ENCODE measurements at places on chromosomes 16 and 17.

DNA sequence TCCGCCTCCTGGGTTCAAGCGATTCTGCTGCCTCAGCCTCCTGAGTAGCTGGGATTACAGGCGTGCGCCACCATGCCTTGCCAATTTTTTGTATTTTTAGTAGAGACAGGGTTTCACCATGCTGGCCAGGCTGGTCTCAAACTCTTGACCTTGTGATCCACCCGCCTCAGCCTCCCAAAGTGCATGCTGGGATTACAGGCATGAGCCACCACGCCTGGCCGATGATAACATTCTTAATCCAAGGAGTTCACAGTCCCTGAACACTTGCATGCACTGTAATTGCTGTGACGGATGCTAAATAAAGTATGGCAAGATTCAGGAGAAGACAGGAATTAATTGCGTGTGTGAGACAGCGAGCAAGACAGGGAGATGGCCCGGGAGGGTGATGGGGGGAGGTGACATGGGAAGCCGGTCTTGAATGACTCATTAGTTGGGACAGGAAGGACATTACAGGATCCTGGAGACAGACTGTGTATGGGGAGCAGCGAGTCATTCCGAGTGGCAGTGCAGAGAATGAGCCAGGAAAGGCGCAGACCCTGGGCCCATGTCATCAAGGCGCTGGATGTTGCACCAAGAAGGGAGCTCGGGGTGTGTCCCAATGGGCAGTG, 6.7 kb downstream of the ABCA3 start:
- DNase-seq = peak; percentile 19

DNA sequence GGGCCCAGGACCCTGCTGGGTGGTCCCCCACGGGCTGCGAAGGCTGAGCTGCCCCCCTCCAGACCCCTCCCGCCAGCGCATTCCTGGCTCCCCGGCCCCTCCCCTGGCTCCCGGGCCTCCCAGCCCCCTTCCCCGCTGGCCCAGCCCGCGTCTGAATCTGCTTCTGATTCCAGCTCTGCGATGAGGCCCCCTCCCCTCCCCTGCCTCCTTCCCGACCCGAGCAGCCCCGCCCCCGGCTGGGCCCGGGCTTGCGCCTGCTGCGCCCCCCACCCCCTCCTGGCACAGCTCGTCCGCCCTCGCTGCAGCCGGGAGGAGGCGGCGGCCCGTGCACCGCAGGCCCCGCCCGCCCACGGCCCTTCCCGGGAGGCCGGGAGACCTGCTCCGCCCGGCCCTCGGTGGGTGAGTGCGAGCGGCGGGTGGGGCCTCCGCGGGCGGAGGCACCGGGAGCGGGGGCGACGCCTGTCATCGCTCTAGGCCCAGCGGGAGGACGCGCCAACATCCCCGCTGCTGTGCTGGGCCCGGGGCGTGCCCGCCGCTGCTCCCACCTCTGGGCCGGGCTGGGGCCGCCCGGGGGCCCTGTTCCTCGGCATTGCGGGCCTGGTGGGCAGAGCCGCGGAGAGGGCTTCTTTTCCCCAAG, at the start of gene NTN3:
Gene NTN3, plus strand, starts transcription at position 282 of the 637 bp plus-strand sequence. CDS start 405 bp downstream, outside the sequence.
- DNase-seq = no peak

GRCh38 chr17:50318501-50319285, 27.2 kb upstream of the XYLT2 start:
- DNase-seq = no peak

GRCh38 chr17:80894439-80894721, 97.3 kb upstream of the CHMP6 start:
- DNase-seq = no peak

GRCh38 chr17:50426814-50427787, 1.1 kb downstream of the ACSF2 start:
- peak; percentile 71 for DNase-seq

DNA sequence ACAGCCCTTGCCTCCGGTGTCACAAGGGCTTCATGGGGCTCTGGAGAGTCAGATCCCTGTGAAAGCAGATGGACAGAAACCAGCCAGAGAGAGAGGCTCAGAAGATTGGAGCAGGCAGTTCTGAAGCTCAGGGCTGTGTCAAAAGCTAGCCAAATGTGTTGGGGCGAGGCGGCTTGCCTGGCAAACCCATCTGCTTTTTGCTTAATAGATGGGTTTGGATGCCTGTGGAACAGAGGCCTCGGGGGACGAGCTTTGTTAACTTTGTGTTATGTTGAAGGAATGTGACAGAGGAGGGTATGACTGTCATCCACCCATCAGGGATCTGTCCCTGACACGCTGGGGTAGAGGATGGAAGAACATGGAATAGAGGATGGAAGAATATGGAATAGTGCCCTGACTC, 21.0 kb upstream of the SLC12A3 start:
- no peak for DNase-seq

DNA sequence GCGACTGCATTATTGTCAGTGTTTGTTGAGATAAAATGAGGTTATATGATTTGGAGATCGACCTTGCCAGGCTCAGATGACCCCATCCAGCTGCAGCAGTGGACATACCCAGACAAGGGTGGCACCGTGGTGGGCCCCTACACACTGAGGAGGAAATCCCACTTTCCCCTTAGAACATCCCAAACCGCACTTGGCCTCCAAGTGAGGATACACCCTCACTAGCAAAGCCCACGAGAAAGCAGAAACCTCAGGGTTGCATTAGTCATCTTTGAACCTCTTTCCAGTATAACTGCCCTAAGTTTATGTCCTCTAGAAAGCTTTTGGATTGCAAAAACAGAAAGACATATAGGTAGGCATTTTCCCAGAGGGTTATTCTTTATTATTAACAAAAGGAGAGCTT, 101.5 kb downstream of the CLEC16A start:
- no peak for DNase-seq

DNA sequence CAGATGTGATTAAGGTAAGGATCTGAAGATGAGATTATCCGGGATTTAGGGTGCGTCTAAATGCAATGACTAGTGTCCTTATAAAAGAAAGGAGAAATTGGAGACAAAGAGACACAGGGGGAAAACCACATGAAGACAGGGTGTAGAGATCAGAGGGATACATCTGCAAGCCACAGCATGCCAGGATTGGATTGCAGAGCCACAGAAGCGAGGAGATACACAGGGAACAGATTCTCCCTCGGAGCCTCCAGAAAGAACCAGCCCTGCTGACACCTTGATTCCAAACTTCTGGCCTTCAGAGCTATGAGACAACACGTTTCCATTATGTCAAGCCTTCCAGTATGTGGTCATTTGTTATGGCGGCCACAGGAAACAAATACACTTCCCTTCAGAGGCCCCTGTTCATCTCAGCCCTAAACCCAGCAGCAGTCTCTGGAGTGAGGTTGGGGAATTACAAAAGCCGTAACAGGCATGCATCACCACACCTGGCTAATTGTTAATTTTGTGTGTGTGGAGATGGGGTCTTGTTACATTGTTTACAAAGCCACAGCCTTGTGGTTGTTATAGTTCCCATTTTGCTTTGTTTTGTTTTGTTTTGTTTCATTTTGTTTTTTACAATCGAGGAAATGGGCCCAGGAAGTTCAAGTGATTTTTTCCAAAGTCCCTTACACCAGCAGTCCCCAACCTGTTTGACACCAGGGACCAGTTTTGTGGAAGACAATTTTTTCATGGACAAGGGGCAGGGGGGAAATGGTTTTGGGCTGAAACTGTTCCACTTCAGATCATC, 51.6 kb upstream of the LYRM9 start:
- no peak for DNase-seq

GRCh38 chr17:75869282-75870141, 8.9 kb downstream of the TRIM47 start:
- DNase-seq = peak; percentile 56

- DNase-seq = no peak
Measured at GRCh38 chr16:49010879-49011278, 270.8 kb downstream of the CBLN1 start.

DNA sequence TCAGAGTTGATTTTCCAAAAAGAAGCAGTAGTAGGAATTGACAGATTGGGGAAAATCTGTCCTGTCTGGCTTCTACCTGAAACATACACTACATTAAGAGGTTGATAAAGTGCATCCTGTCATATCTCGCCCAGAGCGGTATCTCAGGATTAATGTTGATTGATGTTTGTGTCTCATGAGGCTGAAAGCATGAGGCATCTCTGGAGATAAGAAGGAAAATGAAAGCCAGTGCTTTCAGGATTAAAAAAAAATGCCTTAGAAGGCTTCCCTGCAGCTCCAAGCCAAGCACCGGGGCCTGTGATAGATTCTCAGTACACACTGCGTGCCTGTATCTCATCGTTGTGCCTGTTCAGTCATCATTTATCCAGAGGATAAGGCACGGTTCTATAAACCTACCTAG, 26.4 kb upstream of the CD300E start:
- no peak for DNase-seq

DNA sequence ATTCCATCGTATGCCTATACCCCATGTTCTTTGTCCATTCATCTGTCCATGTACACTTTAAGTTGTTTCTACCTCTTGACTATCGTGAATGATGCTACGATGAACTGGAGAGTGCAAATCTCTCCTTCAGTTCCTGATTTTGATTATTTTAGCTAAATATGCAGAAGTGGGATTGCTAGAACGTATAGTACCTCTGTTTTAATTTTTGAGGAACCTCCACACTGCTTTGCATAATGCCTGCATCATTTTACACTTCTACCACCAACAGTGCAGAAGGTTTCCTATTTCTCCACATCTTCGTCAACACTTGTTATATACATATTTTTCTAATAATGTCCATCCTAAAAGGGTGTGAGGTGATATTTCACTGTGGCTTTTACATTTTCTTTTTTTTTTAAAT, 43.9 kb downstream of the SDR42E1 start:
- DNase-seq = no peak

DNA sequence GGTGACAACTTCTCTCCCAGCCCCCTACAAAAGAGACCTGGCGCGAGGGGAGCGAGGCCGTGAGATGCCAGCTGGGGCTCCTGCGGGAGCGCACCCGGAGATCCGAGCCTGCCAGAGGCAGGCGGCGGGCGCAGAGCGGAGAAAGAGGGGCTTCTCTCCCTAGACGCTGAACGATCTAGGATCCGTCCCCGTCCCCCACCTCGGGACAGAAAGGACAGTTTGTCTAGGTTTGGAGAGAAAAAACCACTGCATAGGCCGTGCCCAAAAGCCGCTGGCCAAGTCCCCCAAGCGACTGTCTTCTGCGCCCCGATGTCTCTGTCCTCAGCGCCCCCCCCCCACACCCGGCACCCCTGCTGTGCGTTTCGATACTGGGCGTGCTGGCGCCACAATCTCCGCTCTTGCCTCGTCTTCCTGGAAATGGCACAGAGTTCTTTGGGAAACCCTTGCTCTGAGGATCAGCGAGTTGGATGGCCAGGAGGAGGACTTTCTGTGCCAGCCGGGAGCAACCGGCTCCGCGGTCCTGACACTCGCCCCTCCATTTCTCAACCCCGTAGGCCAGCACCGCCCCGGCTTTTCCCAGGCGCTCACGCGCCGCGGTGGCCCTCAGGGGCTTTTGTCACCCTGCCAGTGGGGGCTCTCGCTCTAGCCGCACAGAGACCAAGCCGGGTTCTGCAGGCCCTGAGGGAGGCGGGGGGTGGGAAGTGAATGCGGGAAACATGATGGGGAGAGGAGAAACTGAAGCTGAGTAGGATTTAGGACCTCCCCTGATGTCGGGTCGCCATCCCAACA, 1.0 kb downstream of the SSTR2 start:
- no peak for DNase-seq

DNA sequence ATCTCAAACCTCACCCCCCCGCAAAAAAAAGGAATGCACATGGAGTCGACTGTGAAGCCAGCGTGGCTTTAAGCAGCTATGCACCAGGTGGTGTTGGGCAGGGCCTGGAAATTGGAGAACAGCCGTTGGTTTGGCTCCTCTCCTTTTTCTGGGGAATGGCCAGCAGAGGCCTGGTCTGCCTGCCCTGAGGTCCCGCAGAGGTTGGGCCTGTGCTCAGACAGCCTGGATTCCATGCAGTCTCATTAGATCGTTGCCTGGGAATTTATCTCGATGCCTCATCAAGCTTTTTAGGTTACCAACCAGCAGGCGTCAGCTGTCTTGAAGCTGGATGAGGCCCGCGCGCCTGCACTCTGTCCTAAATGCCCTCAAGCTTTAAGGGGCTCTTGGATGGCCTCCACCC, 9.8 kb downstream of the SLC12A3 start:
- DNase-seq = no peak

DNA sequence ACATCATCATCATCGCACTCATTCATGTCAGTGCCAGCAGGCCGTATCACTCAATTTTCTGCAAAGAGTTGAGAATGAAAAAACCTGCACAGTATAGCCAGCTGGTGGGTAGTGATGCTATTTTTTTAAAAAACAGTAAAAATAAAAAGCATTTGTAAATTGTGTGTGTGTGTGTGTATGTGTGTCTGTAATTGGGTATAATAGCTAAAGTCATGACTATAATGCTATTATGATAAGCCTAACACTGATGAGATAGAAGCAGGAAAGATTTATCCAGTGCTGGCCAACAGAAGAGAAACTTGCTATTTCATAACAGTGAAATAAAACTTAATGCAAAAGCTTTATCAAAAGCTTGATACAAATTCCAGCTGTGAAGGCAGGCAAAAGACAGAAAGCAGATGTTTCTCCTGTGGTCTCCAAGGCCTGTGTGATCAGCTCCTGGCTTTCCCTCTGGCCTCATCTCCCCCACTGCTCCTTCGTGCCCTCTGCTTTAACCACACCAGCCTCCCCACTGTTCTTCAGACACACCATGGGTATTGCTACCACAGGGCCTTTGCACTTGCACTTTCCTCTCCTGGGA, 206.2 kb upstream of the IRX5 start:
- no peak for DNase-seq

DNA sequence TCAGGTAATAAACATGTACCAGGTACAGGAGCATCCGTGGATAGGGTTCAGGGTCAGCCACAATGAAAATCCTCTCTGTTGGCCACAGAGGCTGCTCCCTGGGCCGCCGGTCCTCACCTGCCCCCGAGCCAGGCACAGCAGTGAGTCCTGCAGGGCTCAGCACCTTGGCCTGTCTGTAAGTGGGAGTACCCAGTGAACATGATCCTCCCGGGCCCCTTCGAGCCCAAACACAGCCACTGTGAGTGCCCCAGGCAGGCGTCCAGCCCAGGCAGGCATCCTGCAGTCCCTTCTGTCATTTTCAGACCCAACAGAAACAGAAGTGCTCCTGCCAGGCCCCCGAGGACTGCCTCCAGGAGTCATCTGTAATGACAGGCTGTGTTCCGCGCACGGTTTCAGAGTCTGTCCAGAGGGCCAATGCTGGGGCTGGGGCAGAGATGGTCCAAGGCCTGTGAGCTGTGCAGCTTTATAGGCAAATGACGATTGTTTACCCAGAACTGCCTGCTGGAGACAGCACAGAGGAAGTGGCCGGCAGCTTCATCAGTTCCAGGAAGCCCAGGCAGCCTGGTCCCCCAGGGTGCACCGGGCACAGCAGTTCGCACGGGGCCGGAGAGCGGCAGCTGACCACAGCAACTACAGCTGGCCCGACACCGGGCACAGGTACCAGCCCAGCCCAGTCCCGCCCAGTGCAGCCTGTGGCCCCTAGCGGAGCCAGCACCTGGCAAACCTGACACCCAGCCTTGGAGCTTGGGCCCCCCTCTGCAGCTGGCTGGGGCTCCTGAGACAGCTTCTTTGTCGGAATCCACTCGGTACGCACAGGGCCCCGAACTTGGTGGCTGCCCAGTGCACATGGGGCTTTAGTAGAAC, 13.2 kb downstream of the SLC7A5 start:
- peak; percentile 72 for DNase-seq

DNA sequence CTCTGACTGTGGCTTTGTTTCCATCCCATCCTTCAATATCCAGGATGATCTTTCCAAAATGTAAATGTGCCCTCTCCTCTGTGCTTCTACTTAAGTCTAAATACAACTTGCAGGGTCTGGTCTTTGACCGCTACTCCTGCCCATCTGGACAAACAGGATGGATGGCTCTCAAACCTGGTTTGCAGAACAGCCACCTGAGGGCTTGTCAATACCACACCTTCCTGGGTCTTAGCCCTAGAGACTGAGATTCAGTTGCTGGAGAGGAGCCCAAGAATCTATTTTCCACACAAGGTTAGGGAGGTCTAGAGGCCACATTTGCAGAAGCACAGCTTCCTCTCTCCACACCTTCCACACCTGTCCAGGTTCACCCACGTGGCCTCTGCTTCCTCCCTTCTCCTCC, 1.9 kb upstream of the GRB7 start:
- DNase-seq = no peak

Measured in HT-29 (cell line).